ENCODE measurements at places on chromosomes 5 and 9.

GRCh38 chr5:120240706-120241105 lies 223.4 kb upstream of the PRR16 start:
- no peak for DNase-seq

DNA sequence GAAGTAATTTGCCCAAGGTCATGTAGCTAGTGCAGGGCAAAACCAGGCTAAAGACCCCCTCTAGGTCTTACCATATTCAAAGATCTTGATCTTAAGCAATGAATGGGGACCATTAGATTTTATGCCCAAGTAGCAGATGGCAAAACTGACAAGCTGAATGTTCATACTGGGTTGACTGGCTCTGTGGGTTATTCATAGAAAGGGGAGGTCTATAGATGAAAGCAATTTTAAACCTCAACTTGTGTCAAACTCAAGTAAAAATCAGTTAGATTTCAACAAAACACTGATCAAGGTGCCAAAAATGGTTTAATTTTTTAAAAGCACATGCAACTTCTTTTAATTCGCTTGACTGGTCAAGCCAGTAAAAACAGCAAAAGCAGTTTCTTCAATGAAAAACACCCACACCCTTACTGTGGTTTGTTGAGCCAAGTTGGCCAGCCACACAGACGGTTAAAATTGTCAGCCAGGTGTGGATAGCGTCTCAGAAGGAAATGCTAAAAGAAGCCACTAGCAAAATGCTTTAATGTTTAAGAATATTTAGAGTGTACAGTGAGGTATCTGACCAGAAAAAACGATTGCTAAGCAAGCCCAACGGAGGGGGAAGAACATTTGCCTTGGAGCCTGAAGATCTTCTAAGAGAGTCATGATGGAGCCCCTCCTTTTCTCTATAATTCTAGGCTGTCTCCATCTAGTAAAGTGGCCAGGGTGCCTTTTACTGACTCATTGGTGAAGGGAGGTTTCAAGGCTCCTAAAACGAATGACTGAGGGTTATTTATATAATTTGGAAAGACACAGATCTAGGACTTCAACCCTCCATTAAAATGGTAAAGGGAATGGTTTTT lies 539.6 kb upstream of the CLINT1 start:
- DNase-seq, result no peak

DNA sequence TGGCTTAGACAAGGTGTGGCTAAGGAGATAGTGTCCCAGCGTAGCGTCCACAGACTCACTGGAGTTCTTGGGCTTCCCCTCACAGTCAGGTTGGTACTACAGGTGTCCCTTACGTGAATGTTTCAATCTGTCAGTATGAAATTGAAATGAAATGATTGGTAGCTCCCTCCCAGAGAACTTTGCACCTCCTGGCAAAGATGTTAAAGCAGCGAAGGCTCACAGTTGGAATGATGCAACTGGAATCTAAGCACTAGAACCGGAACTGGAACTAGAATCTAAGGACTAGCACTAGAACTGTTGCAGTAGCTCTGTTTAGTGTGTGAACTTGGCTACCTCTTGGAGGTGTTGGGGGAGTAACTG lies 1.1 kb downstream of the SLC31A1 start:
- peak; percentile 2 for DNase-seq

DNA sequence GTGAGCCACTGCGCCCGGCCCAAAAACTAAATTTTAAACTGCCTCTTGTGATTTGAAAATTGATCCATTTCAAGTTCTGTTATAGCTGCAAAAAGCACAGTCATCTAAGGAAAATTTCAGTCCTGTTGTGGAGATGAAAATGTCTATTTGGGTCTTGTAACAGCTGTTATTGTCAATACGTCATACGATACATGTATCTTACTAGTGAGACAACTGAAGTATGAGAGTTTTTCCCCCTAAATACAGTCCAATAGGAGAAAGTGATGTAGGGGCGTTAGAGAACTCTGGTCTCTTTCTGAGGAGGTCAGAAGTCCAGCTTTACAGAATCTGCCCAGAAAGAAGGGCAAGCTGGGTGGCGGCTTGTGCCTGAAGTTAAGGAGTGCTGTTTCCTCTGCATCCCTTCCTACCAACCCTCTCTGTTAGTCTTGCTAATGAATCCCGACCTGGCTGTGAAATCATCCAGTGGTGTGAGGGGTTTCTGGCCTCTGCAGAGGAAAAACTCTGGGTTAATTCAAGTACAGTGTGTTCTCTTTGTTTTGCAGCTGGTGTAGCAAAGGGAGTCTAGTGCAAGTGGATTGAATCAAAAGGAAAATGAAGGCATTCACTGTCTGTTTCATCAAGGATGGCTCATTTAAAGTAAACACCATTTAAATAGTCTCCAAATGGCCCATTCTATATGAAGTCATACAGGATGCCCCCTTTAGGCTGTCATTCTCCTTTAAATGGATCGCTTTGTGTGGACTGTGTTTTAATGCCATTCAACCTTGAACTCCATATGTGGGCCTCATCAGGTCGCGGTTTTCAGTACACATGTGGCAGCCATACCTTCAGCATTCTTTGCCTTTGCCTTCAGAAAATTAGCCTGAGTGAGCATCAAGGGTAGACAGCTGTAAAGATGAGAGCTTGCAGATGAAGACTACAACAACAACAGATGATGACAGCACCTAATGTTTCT lies 59.0 kb downstream of the AOPEP start:
- DNase-seq, result no peak

- no peak for DNase-seq
Measured at GRCh38 chr9:136673975-136674785, 11.5 kb downstream of the EGFL7 start.

GRCh38 chr5:28678899-28679298 lies 1640.5 kb upstream of the CDH9 start:
- DNase-seq, result no peak

DNA sequence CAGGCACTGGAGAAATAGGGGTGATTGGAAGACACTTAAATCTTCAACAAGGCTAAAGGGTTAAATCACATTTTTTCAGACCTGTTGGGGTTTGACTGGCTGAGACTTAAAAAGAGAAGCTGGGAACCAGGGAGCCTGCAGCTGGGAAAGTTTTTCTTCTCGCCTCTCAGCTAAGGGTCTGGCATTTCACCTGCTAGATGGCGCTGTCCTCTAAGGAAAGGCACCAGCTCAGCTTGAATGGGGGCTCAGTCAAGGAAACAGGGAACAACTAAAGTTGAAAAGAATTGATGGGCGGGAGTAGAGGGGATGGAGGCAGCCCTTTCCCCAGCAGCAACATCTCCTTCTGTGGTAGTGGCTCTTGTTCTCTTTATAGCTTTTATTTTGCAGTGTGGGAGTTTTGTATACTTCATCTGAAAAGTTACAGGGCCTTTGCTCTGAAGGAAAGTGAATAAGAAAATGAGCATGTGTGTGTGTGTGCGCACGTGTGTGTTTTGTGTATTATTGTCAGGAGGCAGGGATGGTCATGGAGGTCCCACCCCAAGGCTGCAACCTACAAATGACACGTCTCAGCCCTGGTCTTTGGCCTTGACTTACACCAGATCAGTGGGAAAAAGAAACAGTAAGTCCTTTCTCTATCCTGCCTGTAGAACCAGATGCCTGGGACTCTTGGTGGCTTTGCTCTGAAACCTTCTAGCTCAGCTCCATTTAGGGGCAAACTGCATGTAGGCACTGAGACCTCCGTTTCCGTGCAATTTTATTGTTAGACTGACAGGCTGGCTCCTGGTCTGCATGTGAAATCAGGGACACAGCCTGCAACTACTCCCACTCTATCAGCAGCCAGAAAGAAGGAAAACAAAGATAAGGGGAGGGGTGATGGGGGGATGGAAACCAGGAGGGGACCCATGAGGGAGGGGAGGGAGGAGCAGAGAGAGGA lies 316.2 kb upstream of the CLINT1 start:
- DNase-seq, result peak; percentile 71

DNA sequence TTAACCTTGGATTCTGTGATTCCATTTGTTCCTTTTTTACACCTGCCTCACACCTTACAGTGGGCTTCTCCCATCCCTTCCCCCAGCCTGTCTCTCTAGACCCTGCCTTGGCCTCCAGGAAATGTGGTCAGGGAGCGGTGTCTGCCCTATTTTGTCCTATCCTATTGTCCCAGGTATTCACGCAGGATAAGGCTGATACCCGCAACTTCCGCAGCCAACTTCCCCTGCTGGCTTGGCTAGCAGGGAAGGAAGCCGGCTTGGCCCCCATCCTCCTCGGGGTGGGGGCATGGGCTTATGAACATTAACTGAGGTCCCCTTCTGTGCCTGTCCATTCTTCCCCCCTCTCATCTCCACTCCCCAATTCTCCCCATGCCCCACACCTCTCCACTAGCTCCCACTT lies 3.5 kb downstream of the CSF1R start:
- no peak for DNase-seq

- peak; percentile 50 for DNase-seq
Measured at GRCh38 chr9:107425101-107426025, 64.2 kb downstream of the KLF4 start.

DNA sequence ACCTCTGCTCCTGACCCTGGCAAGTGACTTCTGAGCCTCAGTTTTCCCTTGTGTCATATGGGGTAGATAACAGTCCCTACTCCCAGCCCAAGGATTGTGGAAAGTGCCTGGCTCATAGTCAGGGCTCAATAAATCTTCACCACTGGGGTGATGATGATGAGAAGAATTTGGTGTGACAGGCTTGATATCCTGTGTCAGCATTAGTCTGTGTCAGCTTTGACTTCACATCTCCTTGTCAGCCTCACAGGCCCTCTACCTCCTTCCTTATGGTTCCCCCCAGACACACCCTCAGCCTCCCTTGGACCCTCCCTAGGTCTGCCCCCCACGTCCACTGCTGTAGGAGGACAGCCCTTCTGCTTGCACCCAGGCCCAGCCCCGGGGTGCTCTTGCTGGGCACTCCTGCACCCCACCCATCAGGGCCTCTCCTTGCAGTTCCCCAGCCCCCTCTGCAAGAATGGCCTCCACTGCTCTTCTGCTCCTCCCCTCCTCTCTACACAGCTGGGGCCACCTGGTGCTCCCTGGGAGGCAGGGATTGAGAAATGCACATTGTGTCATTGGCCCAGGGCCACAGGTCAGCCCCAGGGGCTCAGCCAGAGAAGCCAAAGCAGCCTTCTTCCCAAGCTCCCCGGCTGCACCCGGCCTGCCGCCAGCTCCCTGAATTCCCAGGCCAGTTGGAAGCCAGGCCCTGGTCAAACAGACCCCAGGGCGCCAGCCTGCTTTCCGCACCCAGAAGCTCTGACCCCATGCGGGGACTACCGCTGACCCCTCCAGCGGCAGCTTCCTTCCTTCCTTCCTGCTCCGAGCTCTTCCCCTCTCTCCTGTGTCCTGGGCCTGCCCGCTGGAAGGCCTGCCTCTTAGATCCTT lies 7.7 kb downstream of the FGFR4 start:
- DNase-seq, result peak; percentile 49

DNA sequence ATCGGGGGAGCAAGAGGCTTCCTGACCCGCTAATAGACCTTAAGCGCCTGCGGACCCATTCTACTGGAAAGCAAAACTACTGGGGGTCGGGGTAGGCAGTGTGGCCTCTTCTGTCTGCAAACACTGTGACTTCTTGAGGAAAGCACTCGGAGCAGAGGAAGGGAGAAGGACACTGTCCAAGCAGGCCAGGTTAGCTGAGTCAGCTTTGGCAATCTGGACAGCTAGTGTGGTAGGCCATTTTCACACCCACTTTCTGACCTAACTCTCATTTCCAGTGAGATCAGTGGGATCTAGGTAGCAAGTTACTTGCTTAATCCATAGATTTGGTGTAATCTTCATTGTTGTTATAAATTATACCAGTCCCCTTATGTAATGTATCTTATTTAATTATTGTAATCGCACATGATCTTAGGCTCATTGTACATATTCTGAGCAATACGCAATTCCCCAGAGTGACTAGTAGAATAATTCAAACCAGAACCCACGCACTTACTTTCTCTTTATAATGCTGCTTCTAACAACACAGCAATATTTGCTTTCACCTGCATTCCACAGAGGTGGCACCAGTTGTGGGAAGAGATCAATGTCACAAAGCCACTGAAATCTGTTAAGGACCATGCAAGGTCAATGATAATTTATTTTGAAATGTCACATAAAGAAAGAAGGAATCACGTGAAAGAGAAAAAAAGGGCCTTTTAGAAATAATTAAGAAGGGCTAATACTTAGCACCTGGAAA lies 82.9 kb downstream of the NREP start:
- no peak for DNase-seq
